ENCODE measurements at places on chromosomes 1 and 21.
A peak's percentile ranks its signal among the peaks of the same experiment; 100 is the strongest.

- no peak for DNase-seq
Measured at GRCh38 chr1:32126770-32127169, 18.9 kb downstream of the KPNA6 start.

- DNase-seq = no peak
Measured at GRCh38 chr1:14784790-14785773, 186.6 kb downstream of the KAZN start.

GRCh38 chr1:94165843-94166242 lies 44.9 kb upstream of the ABCA4 start:
- DNase-seq = no peak

GRCh38 chr1:248316796-248317195 lies 7.6 kb downstream of the OR2M7 start:
- DNase-seq = no peak

- DNase-seq = no peak
Measured at GRCh38 chr1:193185211-193185610, 1.2 kb downstream of the B3GALT2 start.

- DNase-seq = no peak
Measured at GRCh38 chr1:84570436-84571149, 3.6 kb downstream of the CTBS start.

GRCh38 chr1:244779410-244779809 lies 56.0 kb upstream of the COX20 start:
- no peak for DNase-seq

- DNase-seq = no peak
Measured at GRCh38 chr1:111476761-111477309, 3.1 kb downstream of the C1orf162 start.

DNA sequence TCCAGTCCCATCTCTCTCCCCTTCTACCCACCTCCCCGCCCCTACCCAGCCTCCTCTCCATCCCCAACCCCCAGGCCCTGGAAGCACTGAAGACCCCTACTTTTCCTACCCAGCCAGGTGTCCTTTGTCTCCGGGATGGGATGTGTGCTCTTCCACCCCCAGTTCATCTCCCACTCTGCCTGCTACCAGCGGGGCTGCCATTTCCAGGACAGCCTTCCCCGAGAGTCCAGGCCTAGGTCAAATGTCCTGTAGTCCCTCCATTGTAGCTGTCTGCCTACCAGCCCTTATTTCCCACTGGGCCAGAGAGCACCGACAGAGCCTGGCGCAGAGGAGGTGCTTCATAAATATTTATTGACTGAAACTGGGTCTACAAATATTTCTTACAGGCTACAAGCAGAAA lies 72.0 kb upstream of the TLR5 start:
- DNase-seq = no peak

GRCh38 chr1:95116580-95117206 lies 462 bp upstream of the TLCD4 start:
- peak; percentile 79 for DNase-seq

GRCh38 chr1:191074881-191075280 lies 597.2 kb upstream of the BRINP3 start:
- no peak for DNase-seq

GRCh38 chr1:58211869-58212268 lies 334.7 kb downstream of the OMA1 start:
- DNase-seq = no peak

- no peak for DNase-seq
Measured at GRCh38 chr1:8435569-8436071, 117.7 kb downstream of the SLC45A1 start.

GRCh38 chr1:183472488-183473216 lies at the start of gene SMG7:
Gene SMG7 (plus strand): TSS chr1:183472499. CDS start chr1:183472621, 122 bp downstream.
- DNase-seq = no peak

DNA sequence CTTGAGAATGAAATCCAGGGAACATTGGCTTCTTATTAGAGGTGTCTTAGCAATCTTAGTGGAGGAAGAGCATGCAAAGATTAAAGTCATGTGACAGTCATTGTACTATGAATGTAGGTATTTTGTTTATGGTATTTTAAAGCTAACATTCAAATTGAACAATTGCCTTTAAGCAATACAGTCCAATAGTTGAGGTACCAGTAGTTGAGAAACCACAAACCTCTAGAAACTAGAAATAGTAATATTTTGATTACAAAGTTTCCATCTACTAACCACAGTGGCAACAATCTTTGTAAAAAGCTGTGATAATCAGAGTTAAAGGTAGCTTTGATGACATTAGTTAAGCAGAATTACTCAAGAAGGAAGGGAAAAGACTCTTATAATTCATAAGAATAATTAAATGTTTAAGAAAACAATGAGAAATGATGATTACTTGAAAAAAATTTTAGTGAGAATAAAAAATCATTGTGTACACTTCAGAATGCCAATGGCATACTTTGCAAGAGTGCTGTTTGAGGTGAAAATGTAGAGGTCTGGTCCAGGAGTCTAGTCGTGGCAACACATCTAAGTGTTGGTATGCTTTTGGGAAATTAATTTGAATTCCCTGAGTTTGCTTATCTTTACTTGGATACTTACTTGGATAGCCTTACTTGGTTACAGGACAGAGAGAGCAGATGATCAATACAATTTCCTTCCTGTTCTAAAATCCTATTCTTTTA lies 104.9 kb upstream of the PTGFR start:
- DNase-seq = no peak

DNA sequence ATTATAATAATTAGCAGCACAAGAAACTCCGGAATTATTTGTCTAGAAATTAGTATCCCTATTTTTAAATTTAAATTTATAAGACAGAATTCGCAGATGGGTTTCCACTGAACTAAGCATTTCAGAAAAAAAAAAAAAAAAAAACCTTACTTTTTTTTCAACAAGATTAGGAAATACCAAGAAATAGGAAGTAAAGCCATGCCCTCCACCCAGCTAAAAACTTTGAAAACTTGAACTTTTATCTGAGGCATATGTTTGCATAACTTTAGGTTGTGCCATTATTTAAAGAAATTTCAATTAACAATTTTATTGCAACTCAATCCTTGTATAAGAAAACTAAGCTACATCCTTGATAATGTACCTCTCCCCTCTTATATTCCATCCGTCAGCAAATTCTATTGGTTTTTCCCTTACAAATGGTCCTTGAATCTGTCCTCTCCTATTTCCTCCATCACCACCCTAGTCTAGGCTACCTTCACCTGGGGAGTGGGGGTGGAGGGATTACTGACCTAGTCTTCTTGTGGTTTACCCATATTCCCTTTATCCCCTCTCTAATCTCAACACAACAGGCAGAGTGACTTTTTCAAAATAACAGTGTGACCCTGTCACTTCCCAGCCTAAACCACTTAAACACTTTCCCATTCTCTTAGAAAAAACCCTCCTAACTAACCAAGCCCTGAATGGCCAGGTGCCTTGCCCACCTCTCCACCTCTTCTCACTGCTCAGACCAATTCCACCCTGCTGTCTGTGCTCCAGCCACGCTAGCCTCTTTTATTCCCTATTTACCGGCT lies 1.4 kb upstream of the EVI5 start:
- no peak for DNase-seq

DNA sequence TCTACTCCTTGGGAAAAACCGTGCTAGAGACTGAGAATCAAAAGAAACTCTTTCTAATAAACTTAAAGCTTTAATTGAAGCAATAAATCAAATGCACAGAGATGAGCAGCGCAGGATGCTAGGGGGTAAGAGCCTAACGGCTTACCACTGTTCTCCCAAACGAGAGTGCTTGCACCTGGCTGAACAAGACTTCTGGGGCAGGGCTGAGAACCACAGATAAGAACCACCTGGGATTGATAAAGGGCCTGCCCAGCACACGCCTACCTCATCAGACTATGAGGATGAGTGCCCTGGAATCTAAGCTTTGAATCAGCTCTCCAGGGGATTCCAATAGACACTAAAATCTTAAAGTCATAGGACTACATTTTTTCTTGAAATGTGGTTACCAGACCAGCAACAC lies 43.3 kb downstream of the KRTAP19-8 start:
- no peak for DNase-seq

- DNase-seq = no peak
Measured at GRCh38 chr1:218073062-218073461, 212.0 kb upstream of the RRP15 start.

All from ascending aorta (tissue), 2 donors.